Cardiac septum (tissue), 1 donor: ENCODE measurements at places on chromosomes 6 and 20. TPM values are rescaled to one million over a fixed set of nuclear protein-coding genes. Genes with fewer than 3 reads are reported as not detected.
A peak's percentile ranks its signal among the peaks of the same experiment; 100 is the strongest.

Gene PACSIN1
- total RNA-seq, result 10.3 TPM

Gene C4B
- 92.4 TPM for total RNA-seq

Gene LY86
- 1.9 TPM for total RNA-seq

Gene TREML1
- not detected for total RNA-seq

Gene SLPI
- total RNA-seq, result 1.3 TPM

Gene PPP1R3G
- total RNA-seq, result 7.7 TPM

Gene FOXC1
- total RNA-seq, result 6.4 TPM

Gene LINC00237
- total RNA-seq, result not detected

Gene CAPN11
- 0.78 TPM for total RNA-seq

Gene ZSCAN31
- 7.1 TPM for total RNA-seq

Gene SLC4A11
- total RNA-seq, result 0.35 TPM

Gene DCDC2
- 0.08 TPM for total RNA-seq

Gene ANKRD66
- total RNA-seq, result not detected

GRCh38 chr6:120632975-120633374, 701.3 kb downstream of the TBC1D32 start:
- no peak for DNase-seq

GRCh38 chr20:24148372-24148771, 159.8 kb upstream of the GGTLC1 start:
- DNase-seq, result no peak

DNA sequence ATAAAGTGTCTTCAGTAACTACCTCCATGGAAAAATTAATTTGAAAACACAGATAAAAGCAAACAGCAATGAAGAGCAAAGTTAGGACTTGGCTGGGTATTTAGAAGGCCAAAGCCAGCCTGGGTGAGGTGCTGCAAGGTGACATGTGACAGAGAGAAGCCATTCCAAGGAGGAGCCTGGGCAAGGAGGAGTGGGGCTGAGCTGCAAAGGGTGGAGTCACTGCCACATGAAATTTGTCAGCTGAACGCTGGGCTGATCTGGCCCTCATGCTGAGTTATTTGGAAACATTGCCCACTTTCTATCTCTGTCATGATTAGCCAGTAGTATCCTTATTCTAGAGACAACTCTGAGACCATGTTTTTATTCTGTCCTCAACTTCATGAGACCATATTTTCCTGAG, 76.3 kb downstream of the PERP start:
- DNase-seq, result no peak

DNA sequence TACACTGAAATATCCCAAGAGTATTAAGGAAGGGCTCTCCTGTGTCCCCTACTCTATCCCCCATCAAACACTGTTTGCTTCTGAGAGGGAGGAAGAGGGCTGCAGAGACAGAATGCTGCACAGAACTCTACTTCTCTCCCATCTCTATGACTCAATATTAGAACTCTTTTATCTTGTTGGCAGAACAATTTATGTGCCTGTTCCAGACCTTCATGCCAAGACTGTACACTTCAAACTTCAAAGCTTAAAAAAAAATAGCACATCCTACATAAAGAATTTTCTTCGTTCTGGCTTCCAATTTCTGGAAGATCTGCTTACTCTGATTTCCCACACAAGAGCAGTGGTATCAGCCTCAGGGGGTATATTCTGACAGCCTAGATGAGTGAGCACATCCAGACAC, 19.6 kb upstream of the GPR63 start:
- DNase-seq, result no peak

DNA sequence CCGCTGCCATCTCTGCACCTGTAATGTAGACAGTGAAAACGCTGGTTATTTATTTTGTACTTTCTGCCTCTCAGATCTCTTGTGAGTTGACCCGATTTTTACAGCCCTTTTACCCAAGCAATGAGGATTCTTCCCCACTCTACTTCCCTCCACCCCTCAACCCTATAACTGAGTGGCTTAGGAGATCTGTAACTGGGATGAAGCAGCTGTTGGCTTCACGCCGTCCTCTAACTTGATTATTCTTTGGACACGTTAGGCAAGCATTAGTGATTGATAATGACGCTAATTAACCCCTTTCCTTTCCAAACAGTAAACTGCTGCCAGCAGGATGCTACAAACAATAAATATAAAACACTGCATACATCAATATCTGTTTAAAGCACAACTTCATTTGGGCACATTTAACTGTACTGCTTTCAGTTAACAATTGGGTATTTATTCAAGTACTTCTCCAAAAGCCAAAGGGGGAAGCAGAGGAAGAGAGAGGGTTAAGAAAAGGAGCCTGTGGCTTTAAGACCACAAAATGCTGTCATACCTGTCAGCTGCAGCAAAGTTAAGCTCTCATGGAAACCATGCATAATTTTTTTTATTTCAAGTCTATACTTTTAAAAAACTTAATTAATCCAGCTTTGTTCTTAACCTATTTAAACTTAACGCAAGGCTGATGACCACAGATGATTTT, 21.2 kb downstream of the TFAP2A start:
- DNase-seq, result no peak

DNA sequence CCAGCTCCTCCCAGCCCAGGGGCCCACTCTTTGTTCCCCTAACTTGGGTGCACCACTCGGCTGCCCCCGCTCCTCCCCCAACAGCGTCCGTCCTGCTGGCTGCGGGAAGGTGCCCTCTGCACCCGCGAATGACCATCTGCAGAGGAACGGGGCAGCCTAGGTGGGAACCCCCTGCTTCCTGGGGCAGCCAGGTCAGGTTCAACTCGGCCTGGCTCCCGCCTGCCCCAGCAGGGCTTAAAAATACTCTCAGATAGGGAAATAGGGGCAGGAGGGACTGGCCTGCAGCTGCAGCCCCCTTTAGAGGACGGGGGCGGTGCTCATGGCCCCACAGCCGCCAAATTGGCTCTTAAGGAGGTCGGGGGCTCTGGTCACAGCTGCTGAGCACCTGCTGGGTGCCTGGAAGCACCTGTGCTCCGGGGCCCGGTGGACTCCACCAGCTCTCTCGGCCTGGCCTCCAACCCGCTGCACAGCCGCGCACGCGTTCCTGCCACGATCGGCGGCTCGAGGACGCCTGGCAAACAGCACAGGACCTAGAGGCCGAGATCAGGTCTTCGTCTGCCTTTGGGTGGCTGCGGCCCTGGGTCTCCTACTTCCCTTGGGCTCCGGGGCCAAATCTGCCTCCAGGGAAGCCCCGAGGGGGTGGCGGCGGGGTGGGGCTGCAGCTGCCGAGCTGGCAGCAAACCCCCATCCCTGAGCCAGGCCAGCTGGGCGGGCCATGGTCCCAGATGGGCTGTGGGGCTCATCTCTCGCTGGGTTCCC, 700 bp upstream of the LAMA5 start:
- no peak for DNase-seq

GRCh38 chr6:150895928-150896632, 30.6 kb downstream of the MTHFD1L start:
- no peak for DNase-seq

DNA sequence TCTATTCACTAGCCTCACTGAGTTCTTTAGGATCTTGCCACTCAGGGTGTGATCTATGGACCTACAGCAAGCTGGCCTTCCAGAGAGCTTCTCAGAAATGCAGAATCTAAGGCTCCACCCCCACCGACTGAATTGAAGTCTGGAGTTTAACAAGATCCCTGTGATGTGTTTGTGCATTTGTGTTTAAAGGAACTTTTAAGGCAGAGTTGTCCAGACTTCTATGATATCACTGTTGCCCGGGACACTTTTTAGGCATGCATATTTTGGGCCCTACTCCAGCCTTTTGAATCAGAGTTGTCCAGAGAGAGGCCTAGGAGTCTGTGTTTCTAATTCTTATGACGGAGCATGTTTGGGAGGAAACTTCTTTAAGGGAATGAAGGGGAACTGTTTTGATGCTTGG, 232.3 kb downstream of the QKI start:
- peak; percentile 17 for DNase-seq

GRCh38 chr6:12356431-12356830, 66.3 kb downstream of the EDN1 start:
- DNase-seq, result no peak

DNA sequence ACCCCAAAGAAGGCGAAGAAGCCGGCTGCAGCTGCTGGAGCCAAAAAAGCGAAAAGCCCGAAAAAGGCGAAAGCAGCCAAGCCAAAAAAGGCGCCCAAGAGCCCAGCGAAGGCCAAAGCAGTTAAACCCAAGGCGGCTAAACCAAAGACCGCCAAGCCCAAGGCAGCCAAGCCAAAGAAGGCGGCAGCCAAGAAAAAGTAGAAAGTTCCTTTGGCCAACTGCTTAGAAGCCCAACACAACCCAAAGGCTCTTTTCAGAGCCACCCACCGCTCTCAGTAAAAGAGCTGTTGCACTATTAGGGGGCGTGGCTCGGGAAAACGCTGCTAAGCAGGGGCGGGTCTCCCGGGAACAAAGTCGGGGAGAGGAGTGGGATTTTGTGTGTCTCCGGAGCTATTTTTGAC, 69.6 kb downstream of the HFE start:
- DNase-seq, result peak; percentile 80

DNA sequence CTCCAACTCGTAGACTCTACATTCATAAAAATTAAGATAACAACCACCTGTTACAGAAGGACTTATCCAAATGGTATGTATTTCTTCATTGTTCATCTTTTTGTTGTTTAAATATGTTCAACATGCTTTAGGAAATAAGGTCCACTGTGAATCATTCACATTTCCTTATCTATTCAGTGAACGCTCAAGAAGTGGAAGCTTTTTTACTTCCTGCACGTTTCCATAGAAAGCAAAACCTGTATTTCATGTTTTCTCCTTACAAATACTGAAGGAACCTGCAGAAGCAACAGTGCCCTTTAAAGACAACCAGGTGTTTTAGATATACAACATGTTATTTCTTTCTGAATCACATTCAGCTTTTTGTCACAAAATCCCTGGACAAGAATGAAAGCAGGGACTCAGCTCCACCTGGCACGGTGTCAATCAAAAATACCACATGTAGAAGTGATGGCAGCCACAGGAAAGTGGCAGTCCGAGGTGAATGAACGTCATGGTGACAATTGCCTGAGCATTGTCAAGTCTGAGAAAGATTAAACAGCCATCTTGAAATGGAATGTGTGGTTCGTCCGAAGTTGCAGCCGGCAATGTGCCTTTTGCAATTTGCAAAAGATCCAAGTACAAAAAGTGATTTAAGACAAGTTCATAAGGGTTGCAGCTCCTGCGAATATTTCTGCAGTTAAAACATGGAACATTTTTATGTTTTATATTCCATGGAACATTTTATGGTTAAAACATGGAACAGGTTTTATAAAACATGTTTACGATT, 66.7 kb upstream of the RIPOR2 start:
- no peak for DNase-seq

DNA sequence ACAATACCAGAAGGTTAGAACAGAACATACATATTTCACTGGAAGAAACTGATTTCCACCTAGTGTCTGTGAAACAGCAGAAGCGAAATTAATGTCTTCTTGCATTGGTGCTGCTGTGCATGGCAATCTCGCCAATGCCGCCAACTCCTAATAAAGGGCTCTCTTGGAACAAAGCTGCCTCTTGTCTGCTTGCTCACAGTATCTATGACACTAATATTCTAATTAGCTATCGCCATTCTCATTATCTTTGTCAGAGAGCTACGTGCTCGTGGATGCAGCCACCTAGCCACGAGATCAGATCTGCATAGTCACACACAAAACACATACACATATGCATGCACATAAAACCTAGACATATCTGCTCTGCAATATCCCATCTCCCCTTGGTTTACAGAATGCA, 145.9 kb upstream of the OLIG3 start:
- no peak for DNase-seq

DNA sequence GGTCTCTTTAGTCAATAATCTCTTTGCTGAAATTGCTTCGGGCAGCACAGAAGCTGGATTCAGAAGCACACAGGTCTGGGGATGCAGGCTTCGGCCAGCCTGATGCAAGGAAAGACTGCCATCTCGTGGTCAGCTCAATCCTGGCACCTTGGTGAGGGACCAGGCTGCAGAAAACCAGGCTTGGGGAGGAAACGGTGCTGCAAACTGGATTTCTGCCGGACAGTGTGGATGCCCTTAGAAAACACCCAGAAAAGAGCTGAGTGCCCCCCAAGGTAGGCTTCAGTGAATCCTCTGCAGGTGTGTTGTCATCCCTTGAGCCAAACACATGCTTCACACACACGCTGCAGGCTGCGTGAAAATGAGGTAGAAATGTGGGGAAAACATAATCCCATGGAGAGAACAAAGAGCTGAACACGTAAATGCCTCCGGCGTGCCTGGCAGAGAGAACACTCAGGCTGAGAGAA, 89.8 kb upstream of the PAX1 start:
- DNase-seq, result no peak

DNA sequence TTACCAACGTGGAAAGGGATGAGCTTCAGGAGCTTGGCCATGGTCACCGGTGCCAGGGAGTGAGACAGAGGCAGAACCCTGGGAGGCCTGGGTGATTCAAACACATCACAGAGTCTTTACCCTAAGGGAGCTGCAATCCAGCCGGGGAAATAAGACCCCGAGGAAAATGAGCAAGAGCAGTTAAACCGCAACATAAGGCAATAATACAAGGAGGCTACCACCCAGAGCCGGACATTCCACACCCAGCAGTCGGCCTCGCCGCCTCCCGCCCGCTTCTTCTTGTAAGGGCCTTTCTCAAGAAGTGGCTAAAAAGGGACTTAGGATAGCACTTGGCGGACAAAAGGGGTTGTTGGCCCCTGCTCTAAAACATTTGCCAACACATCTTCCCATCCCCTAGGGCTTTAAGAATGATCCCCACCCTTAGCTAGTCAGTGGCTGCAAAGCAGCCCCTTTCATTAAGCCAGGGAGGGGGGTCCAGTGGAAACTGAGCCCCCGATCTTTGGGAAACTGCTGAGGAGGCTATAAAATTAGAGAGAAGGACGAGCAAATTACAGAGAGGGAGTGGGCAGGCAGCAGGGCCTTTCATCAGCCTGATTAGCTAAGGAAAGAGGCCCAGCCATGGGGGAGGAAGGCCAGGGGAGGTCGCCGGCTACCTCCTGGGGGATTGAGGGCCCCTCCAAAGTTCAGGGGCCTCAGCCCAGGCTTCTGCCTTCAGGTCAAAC, 34.3 kb downstream of the SNX5 start:
- no peak for DNase-seq

GRCh38 chr6:118739696-118740353, 88.4 kb upstream of the CEP85L start:
- DNase-seq, result no peak

DNA sequence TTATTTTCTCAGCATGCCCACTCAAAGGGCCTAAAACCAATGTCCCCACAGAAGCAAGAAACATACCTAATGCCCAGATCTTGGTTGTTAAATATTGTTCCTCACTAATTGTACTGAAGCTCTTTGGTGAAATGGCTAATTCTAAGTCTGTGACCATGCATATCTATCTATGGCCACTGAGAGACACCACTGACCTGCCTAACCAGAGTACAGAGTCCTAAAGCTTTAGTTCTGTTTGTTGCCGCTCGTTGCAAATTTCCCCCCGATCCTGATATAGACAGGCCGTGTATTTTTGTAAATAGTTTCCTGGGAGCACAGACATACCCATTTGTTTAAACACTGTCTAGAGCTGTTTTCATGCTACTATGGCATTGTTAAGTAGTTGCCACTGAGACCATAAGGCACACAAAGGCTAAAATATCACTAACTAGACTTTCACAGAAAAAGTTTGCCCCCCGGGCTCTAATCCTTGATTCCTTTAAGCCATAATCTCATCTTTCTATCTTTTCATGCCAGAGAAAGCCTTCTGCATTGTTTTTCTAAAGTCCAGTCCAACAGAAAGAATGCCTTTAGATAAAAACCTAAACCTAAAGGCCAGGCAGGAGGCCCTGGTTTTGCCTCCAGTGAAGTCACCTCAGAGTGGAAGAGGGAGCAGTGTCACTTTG, 48.7 kb downstream of the DNAAF9 start:
- DNase-seq, result no peak

- DNase-seq, result no peak
Measured at GRCh38 chr6:35142588-35143569, 1.7 kb upstream of the TCP11 start.
